ENCODE measurements at places on chromosomes 16 and 17. TPM values are rescaled to one million over a fixed set of nuclear protein-coding genes. Genes with fewer than 3 reads are reported as not detected.

Gene MAPT
- total RNA-seq, result 2.9 TPM

Gene MT1G
- 33.6 TPM for total RNA-seq

Gene IL21R
- total RNA-seq, result 3.0 TPM

Gene UBFD1
- 52.8 TPM for total RNA-seq

Gene MIEF2
- 25.3 TPM for total RNA-seq

Gene KRTAP2-2
- not detected for total RNA-seq

Gene PYY
- total RNA-seq, result not detected

Gene SLC52A1
- 0.19 TPM for total RNA-seq

DNA sequence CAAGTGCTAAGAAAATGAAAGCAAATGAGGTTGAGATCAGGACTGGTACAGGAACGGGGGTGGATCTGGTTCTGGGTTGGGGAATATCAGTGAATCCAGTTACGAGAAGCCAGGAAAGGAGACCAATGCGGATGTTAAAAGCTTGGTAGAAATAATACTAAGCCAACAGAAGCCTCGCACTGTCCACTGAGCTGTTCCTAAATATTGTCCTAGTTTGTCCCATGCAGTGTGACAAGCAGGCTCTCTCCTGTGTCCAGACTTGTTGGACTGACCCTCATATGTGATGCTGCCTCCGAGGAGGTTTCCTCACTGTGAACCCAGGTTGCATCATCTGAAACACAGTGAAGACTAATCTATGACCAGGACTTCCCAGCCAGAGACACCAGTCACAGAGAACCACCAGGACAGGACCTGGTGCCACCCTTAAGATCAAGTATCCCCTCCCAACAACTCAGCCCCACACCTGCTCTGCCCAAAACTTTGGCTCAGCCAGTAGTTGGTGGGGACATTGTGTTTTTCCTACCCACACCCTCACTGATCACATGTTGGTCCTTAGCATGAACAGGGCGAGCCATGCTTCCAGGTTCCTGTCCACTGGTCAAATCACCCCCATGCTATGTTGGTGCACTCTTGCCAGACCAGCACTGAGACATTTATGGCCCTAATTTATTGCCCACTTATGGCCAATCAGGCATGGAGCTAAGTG, 32.7 kb upstream of the SCNN1B start:
- peak; percentile 45 for DNase-seq

DNA sequence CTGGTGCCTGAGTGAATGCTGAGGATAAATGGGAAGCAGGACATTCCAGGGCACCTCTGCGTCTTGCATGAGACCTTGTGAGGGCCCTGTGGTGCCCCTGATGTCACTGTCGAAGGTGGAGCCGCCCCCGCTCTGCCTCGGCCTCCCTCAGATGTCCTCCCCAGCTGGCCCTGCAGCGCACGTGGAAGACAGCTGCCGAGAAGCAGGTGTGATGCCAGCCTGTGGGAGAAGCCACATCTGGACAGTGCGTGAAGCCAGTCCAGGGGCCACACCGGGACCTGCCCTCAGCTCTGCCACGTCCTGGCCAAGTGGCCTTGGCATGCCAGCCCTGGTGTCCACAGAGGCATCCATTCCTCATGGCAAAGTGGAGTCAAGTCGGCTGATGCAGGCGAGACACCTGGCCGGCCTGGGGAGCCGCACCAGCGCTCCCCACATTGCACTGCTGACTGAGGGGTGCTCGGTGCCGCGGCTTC, 21.6 kb upstream of the METRNL start:
- DNase-seq, result no peak

DNA sequence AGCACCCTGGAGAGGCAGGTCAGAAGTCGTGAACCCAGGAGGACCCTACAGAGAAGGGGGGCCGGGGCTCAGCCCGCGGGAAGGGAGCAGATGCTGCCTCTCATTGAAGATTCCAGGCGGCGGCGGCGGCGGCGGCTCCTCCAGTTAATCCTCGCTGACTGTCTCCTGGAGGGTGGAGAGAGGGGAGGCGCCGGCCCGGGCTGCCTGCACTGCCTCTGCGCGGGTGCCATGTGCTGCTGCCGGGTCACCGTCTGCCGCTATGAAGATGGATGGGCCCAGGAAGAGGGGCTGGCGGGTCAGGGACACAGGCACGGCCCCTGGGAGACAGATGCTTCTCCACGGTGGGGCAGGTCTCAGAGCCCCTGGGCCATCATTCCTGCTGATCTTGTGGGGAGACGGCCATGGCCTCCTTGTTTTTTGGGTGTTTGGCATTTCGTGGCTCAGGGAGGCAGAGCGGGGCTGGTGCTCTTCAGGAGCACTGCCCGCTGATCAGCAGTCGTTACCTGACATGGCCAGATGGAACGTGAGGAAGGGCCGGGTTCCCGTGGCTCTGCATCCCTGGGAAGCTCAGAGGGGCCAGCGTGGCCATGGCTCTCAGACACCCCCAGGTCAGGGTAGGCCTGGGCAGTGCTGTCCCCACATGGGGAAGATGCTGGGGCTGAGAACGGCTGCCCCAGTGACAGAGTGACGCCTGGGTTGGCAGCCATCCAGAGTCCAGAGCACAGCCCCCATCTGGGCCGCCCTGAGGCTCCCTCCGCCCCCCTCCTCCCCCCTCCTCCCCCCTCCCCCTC, 36.1 kb downstream of the GINS2 start:
- DNase-seq, result peak; percentile 89

GRCh38 chr16:85491798-85492294, 121.3 kb upstream of the GSE1 start:
- DNase-seq, result peak; percentile 67

DNA sequence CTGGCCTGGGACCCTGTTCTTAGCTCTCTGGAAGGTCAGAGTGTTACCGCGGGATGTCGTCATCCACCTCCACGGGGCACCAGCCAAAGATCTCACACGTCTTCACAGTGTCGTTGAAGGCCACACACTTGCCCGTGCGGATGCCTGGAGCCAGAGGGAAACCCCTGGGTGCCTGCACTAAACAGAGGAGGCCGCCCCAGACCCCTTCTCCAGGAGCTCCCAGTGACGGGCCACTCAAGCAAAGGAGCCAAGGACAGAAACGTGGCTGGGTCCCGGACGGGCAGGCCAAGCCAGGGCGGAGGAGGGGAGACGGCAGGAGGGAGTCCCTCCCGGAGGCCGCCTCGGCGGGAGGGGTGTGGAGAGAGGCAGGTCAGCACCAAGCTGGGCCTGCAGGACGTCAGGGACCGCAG, 11.0 kb upstream of the CAMKK1 start:
- no peak for DNase-seq

DNA sequence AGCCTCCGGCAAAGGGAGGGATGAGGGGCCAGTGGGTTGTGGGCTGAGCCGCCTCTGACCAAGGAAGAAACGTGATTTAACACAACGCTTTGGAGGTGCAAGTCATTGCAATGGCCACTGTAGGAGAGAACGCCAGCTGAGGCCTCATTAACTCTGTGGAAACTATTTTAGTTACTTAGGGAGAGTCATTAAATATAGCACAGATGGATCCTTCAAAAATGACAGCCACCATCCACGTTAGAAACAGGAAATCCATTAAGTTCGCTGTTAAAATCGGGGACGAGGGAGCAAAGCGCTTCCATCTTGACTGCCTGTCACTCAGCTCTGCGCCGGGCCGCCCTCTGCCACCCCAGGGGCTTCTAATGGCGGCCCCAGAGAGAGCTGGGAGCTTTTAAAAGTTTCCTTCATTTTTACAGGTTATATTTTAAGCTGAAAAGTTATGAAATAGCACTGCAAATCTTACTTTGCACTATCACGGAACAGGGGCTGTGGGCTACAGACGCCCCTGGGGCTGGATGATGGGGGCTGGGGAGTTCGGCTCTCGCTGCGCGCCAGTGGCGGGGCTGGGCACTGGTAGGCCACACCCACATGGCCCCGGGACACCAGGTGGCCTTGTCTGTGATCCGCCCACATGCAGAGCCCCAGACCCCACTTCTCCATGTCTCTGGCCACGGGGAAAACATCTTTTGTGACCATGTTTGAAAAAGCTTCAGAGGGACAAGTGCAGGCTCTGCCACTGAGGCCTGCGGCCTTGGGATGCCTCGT, 54.6 kb downstream of the LMF1 start:
- DNase-seq, result no peak

DNA sequence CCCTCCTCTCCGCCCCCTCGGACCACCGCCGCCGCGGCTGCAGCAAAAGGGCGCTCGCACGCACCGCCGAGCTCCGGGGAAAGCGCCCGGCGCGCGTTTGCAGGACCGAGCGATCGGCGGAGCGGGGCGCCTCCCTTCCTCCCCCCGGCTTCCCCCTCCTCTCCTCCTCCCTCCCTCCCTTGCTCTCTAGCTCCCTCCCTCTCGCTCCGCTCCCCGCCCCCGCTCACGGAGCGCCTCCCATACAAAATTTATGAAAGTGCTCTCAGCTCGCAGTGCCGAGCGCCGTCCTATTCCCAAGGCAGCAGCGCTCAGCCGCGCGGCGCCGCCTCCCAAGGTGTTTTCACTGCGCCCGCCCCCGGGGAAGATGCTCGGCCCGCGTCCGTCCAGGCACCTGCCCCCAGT, at the start of gene RTN4RL1:
Gene RTN4RL1, minus strand, starts transcription at position 115 of the 402 bp plus-strand sequence. CDS start 469 bp downstream, outside the sequence.
- DNase-seq, result peak; percentile 75

DNA sequence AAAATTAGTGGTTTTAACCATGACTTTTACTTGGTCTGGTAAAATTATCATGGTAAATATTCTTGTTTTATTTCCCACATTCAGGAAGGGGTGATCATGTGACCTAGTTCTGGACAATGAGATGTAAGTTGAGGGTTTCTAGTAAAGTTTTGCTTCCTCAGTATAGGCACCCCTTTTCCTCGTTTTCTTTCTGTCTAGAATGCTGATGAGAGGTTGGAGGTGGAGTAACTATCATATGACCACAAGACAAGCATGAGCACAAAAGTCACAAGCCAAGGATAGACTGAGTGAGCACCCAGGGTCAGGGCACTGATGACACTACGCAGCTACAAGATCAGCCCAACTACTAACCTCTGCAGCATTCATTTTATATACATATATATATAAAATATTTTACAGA, 53.9 kb downstream of the MYO1D start:
- peak; percentile 16 for DNase-seq

DNA sequence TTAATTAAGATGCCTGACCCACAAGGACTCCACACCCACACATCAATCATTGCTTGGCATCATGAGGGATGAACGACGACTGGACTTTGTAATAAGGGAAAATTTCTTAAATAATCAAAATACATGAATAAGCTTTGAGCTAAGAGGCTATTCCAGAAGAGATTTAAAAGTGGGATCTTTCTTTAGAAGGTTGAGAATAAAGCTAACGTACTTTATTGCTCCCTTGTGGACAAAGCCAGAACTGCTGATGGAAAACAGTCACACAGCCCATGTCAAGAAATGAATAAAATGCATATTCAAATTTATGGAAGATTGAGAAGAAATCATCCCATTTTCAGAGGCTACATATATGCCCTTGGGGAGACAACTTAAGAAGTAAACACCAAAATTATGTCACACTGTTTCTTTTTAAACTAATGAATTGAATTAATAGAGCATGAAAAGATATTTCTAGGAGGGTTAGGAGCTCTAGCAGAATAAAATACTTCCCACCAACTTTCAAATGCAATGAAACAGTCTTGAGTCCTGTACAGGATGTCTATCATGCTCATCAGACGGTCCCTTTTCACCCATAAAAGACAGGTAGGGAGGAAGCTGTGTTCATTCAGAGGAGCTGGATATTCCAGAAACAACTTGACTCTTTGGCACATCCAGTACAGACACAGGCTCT, 60.2 kb upstream of the PHOSPHO1 start:
- DNase-seq, result peak; percentile 60

GRCh38 chr17:35641032-35641431, 53.9 kb downstream of the AP2B1 start:
- no peak for DNase-seq

DNA sequence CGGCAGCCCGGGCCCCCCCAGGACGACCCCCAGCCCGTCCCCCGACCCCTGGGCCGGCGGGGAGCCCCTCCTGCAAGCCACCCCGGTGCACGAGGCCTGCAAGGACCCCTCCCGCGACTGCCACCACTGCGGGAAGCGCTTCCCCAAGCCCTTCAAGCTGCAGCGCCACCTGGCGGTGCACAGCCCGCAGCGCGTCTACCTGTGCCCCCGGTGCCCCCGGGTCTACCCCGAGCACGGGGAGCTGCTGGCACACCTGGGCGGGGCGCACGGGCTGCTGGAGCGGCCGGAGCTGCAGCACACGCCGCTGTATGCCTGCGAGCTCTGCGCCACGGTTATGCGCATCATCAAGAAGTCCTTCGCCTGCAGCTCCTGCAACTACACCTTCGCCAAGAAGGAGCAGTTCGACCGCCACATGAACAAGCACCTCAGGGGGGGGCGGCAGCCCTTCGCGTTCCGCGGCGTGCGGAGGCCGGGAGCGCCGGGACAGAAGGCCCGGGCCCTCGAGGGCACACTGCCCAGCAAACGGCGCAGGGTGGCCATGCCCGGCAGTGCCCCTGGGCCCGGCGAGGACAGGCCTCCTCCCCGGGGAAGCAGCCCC, 15.6 kb upstream of the ZFPM1 start:
- DNase-seq, result peak; percentile 72

- no peak for DNase-seq
Observed at GRCh38 chr17:50310455-50311111, 35.3 kb upstream of the XYLT2 start.

DNA sequence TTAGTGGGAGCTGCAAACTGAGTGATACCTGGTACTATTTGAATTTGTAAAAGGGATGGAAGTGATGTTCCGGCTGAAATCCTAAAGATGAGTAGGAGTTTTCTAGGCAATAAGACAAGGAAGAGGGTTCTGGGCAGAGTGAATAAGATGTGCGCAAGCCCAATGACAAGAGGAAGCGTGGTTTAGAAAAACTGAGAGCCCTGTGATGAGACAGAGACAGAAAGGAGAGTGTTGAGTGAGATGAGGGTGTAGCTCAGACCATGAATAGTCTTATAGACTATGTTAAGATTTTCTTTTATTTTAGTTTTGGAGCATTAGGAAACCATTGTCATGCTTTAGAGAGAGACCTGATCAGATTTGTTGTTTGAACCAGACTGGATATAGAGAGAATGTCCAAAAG, 50.2 kb downstream of the COX10 start:
- no peak for DNase-seq

GRCh38 chr17:7124923-7125322, 10.3 kb upstream of the ASGR2 start:
- DNase-seq, result no peak

DNA sequence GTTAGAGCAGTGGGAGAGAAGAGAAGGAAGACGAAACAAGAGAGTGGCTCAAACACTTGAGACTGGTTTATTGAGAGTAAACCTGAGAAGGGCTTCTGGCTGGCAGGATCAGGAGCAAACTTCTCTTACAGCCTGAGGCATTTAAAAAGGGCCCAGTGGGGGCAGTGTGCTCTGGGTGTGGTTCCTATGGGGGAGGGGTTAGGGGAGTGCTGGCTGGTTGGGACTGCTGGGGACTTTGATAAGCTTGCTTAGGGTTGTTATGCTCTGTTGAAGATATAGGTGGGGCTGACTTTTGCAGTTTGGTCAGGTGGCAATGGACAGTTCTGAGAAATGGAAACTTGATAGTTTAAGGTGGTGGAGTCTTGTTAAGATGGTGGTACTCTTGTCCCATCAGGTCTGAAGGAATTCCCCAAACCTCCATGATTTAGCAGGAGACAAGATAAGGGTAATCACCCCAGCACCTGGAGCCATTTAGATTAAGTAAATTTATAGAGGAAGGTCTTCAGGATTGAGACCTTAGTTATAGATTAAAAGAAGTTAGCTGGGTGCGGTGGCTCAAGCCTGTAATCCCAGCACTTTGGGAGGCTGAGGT, 79.3 kb downstream of the EMP2 start:
- DNase-seq, result no peak

- peak; percentile 37 for DNase-seq
Observed at GRCh38 chr17:41527063-41528023, 765 bp downstream of the KRT19 start.
